Hair follicular keratinocyte (primary cell): ENCODE measurements at places on chromosomes 4 and X. TPM values are rescaled to one million over a fixed set of nuclear protein-coding genes. Genes with fewer than 3 reads are reported as not detected.

ZRSR2 gene
- total RNA-seq: 3.7 and 4.7 TPM in 2 replicates

TSPAN7 gene
- 0.86 and 2.1 TPM in 2 replicates for total RNA-seq

CEP44 gene
- total RNA-seq: 8.0 TPM in 2 replicates

AFF1 gene
- 6.4 and 11.6 TPM in 2 replicates for total RNA-seq

SLC16A2 gene
- 8.7 and 12.2 TPM in 2 replicates for total RNA-seq

SHROOM4 gene
- 0.84 and 2.3 TPM in 2 replicates for total RNA-seq

FIP1L1 gene
- total RNA-seq: 29.8 and 44.5 TPM in 2 replicates

G3BP2 gene
- 95.7 and 99.7 TPM in 2 replicates for total RNA-seq

PLP1 gene
- not detected in 2 replicates for total RNA-seq

TNMD gene
- not detected in 2 replicates for total RNA-seq

BEND2 gene
- not detected in 2 replicates for total RNA-seq

CTSO gene
- total RNA-seq: 1.7 and 3.7 TPM in 2 replicates

CT55 gene
- not detected in 2 replicates for total RNA-seq

MAGED1 gene
- 88.1 and 89.5 TPM in 2 replicates for total RNA-seq

CDKL2 gene
- total RNA-seq: 0.46 and 0.62 TPM in 2 replicates

FHIP1A gene
- total RNA-seq: 17.2 and 18.8 TPM in 2 replicates

DKK2 gene
- total RNA-seq: not detected in 2 replicates

PABPC4L gene
- 0.16 and 0.42 TPM in 2 replicates for total RNA-seq

PITX2 gene
- total RNA-seq: 0.53 TPM in 1 of 2 replicates, not detected in the other

MAGEB16 gene
- total RNA-seq: not detected in 2 replicates

P2RY4 gene
- total RNA-seq: not detected in 2 replicates

ANKRD50 gene
- total RNA-seq: 7.1 and 11.3 TPM in 2 replicates

ASB9 gene
- 0.91 and 2.7 TPM in 2 replicates for total RNA-seq

SMARCA5 gene
- 28.9 and 35.9 TPM in 2 replicates for total RNA-seq

AFM gene
- not detected in 2 replicates for total RNA-seq

SLC6A8 gene
- 20.2 and 20.9 TPM in 2 replicates for total RNA-seq

P2RY8 gene
- total RNA-seq: not detected in 2 replicates

F8A1 gene
- total RNA-seq: 2.4 TPM in 1 of 2 replicates, not detected in the other

GNRHR gene
- not detected in 2 replicates for total RNA-seq

FGG gene
- not detected in 2 replicates for total RNA-seq

DCAF12L1 gene
- not detected in 2 replicates for total RNA-seq

GLUD2 gene
- total RNA-seq: 0.23 and 0.27 TPM in 2 replicates

TMEM35A gene
- total RNA-seq: not detected in 2 replicates

NHS gene
- 3.4 and 3.7 TPM in 2 replicates for total RNA-seq

DOK7 gene
- total RNA-seq: 1.9 and 7.5 TPM in 2 replicates

MCF2 gene
- 0.08 and 3.0 TPM in 2 replicates for total RNA-seq

ADH7 gene
- 0.08 TPM in 1 of 2 replicates, not detected in the other for total RNA-seq

BMPR1B gene
- 0.65 and 0.70 TPM in 2 replicates for total RNA-seq

TSPAN6 gene
- 14.8 and 18.5 TPM in 2 replicates for total RNA-seq

FAM184B gene
- total RNA-seq: under 0.01 TPM in 1 of 2 replicates, not detected in the other

ZDHHC15 gene
- not detected in 2 replicates for total RNA-seq

XAGE1A gene
- not detected in 2 replicates for total RNA-seq

FGA gene
- total RNA-seq: not detected in 2 replicates

TMEM31 gene
- not detected in 2 replicates for total RNA-seq
